Activated naive CD8-positive, alpha-beta T cell treated with anti-CD3 and anti-CD28 coated beads, Interleukin-2, amount 50 U/mL, for 16 hours (primary cell): ENCODE measurements at places on chromosomes 2 and 18.

- no peak for DNase-seq
Measured at GRCh38 chr2:86383844-86384243, 46.4 kb upstream of the REEP1 start.

GRCh38 chr2:196482119-196483065 is 157.1 kb upstream of the CCDC150 start:
- DNase-seq, result no peak

GRCh38 chr2:172673056-172673683 is 62.5 kb upstream of the RAPGEF4 start:
- DNase-seq, result no peak

- DNase-seq, result no peak
Measured at GRCh38 chr2:227829337-227829736, 15.7 kb downstream of the CCL20 start.

DNA sequence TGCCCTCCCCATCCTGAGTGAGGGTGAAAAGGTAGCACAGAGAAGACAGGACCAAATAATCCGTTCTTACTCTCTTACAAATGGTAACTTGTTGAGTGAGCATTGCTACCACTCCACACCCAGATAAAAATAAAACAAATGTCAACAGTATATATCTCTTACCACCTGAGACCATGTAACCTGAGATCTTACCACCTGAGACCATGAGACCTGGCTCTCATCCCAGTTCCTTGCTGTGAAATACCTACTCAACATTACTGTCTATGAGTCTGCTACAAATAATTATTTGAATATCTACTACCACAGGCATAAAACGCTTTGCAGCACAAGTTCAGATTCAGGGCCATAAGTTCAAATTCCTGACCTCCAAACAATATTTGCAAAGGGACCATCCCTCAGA is 234.7 kb downstream of the C1D start:
- no peak for DNase-seq
